ENCODE measurements at places on chromosomes 12 and 14. TPM values are rescaled to one million over a fixed set of nuclear protein-coding genes. Genes with fewer than 3 reads are reported as not detected.

NDUFA9 gene
- 16.9 TPM for total RNA-seq

TEDC1 gene
- 1.7 TPM for total RNA-seq

KLHDC1 gene
- total RNA-seq = 3.2 TPM

ACOT4 gene
- total RNA-seq = 0.69 TPM

OSBPL8 gene
- total RNA-seq = 67.8 TPM

STAB2 gene
- total RNA-seq = not detected

DHRS4L2 gene
- total RNA-seq = 13.2 TPM

RAPGEF3 gene
- total RNA-seq = 1.2 TPM

CCDC85C gene
- 3.0 TPM for total RNA-seq

PDE3A gene
- total RNA-seq = 7.4 TPM

SCN8A gene
- not detected for total RNA-seq

SRRM4 gene
- total RNA-seq = not detected

PRIMA1 gene
- total RNA-seq = not detected

GUCY2C gene
- total RNA-seq = not detected

TAS2R42 gene
- total RNA-seq = not detected

CAPRIN2 gene
- 21.7 TPM for total RNA-seq

PSMC6 gene
- 69.0 TPM for total RNA-seq

FGF23 gene
- total RNA-seq = not detected

TRPV4 gene
- 2.6 TPM for total RNA-seq

OR4N2 gene
- not detected for total RNA-seq

RDH16 gene
- not detected for total RNA-seq

KSR2 gene
- not detected for total RNA-seq

NUP37 gene
- total RNA-seq = 27.0 TPM

IL22 gene
- not detected for total RNA-seq

ASB2 gene
- total RNA-seq = not detected

NFATC4 gene
- total RNA-seq = 54.5 TPM

ADCY4 gene
- total RNA-seq = 0.94 TPM

SMCO3 gene
- total RNA-seq = 0.24 TPM

CD4 gene
- 0.75 TPM for total RNA-seq

LPAR5 gene
- not detected for total RNA-seq

B4GALNT1 gene
- total RNA-seq = 0.29 TPM

KRT85 gene
- not detected for total RNA-seq

KIF21A gene
- total RNA-seq = 2.9 TPM

ANKS1B gene
- total RNA-seq = 10.9 TPM

KCNJ8 gene
- total RNA-seq = 1.5 TPM

TEX52 gene
- not detected for total RNA-seq

C1S gene
- total RNA-seq = 537 TPM

PPM1H gene
- total RNA-seq = 2.7 TPM

TAS2R19 gene
- total RNA-seq = 0.94 TPM

CKB gene
- total RNA-seq = 7.8 TPM

NXPH4 gene
- 17.6 TPM for total RNA-seq

DNAI7 gene
- 0.12 TPM for total RNA-seq

MIPOL1 gene
- 3.7 TPM for total RNA-seq

FAM186B gene
- 0.06 TPM for total RNA-seq

SAMD15 gene
- 2.2 TPM for total RNA-seq

REM2 gene
- not detected for total RNA-seq

CLEC4A gene
- 0.20 TPM for total RNA-seq

MTRFR gene
- 11.1 TPM for total RNA-seq

AICDA gene
- not detected for total RNA-seq

PROX2 gene
- total RNA-seq = not detected

HOTAIR gene
- not detected for total RNA-seq

TGM1 gene
- 0.73 TPM for total RNA-seq

CYP46A1 gene
- 0.19 TPM for total RNA-seq

CRIP1 gene
- total RNA-seq = 0.64 TPM
